ENCODE measurements at places on chromosomes 3 and 15.
A peak's percentile ranks its signal among the peaks of the same experiment; 100 is the strongest.

GRCh38 chr3:23129817-23130216, 73.3 kb upstream of the UBE2E2 start:
- no peak for DNase-seq

- no peak for DNase-seq
Measured at GRCh38 chr3:182837855-182838454, 44.7 kb downstream of the ATP11B start.

DNA sequence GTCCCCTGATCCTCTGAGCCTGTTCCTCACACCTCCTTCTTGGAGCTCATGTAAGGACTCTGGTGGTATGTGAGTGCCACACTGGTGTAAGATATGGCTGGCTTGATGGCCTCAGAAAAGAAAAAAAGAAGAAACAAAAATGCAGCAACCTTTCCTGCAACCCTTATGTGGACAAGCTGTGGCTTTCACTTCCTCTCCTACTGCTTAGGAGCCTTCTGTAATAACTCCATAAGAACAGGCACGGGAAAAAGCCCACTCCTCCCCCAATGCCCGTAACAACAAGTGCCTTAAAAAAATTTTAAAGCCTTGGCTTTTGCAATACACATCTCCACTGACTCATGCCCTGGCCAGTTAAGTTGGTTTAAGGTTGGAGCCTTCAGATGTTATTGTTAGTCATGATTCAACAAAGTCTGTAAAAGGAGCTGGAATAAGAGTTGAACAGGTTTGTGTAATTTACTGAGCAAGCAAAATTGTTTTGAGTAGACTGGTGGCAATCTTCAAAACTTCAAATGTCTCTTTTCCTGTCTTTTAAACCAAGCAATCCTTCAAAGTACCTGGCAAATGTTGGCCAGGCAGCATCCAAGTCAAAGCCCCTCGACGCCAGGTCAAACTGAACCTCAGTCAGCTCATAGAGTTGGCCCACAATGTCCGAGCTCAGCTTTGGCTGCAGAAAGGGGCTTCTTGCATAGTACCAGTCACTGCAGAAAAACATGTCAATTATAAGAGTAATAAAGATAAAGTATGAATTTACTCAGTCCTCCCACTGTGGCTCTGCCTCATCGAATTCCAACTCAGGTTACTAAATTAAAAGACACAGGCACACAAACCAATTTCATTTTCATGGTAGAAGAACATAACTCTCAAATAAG, 22.9 kb downstream of the FYCO1 start:
- no peak for DNase-seq

DNA sequence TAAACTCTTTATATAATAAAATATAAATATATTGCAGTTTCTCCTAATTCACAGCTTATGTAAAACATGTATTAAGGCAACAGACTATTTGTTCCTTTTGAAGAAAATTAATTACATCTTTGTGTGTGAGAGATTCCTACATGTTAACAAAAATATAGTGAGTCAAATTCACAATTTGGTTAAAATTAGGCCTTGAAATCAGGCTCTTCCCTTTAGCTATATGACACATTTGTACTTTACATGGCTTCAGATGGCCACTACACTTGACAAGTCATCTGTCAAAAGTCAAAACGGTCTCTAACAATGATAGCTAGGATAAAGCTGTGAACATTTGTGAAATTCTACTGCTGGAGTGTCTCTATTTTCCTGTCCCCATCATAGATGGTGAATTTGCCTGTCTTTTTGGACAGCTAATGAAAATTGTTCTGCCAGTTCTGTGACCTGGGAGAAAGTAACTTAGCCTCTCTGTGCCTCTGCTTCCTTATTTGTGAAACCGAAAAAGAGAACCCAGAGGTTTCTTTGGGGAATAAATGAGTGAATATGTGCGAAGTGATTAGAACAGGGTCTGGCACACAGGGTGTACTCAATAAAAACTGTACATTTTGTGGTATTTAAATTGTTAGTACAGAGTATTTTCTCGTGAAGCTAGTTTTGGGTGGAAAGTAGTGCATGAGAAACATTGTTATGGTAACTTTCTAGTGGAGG, 23.6 kb downstream of the TM4SF4 start:
- no peak for DNase-seq

DNA sequence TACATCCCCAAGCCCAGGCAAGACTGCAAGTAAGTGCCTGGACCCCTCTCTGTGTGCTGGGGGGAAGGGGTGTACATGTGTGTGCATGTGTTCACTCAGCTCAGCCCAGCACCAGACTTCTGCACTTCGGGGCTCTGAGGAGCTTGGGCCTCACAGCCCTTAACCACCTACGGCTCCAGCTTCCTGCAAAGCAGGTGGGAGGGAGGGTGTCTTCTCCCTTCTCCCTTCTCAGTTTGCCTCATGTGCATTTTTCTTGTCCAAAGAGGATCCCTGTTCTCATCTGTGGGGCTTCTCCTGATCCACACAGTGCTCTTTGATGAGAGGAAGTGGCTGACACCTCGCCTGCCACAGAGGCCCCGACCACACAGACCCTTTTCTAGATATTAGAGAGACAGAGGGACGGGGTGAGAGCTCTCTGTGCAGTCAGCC, 69.3 kb downstream of the MESD start:
- peak; percentile 39 for DNase-seq

DNA sequence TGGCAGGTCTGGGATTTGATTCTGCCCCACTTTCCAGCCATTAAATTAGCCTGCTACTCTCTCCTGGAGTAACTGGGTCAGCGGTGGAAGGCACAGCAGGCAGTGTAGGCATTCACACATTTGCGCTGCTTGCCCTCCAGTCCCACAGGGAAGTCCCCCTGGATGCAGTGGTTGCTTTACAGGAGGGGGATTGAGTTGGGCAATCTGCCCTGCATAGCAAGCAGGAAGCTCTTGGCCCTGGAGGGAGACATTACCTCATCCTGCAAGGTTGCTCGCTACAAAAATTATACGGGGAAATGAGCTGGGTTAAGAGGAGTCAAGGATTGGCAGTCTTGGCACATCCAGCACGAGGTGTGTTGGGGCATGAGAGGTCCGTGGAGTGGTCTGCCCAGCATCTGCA, 14.8 kb downstream of the MCM2 start:
- no peak for DNase-seq

GRCh38 chr15:63156755-63157117, 541 bp downstream of the RPS27L start:
- DNase-seq: peak; percentile 34

- no peak for DNase-seq
Measured at GRCh38 chr3:148763986-148764935, 63.4 kb upstream of the CPB1 start.

DNA sequence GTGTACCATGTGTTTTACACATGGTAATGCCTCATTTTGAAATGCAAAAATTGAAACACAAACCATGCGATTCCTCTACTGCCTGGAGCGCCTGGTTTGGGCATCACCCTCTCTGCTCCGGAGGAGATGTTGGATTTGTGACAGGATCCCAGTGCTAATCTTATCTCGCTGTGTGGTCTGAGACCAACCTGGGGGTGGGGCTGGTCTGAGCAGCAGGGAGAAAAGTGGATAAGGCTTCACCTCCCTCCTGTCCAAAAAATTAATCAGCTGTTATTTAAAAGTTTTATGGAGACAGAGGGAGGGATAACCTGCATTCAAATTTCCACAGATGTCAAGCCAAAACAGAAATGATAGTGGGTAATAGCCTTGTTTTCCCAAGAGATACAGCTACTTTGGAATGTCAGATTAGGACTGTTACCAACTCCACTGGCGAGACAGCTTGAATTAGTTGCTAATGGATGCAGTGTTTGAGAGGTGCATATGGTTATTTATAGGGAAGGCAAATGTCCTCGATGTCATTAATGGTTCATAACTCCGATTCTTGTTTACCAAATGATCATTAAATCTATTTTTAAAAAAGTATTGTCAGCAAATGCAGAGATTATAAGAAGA, 54.0 kb upstream of the SKOR1 start:
- DNase-seq: no peak

DNA sequence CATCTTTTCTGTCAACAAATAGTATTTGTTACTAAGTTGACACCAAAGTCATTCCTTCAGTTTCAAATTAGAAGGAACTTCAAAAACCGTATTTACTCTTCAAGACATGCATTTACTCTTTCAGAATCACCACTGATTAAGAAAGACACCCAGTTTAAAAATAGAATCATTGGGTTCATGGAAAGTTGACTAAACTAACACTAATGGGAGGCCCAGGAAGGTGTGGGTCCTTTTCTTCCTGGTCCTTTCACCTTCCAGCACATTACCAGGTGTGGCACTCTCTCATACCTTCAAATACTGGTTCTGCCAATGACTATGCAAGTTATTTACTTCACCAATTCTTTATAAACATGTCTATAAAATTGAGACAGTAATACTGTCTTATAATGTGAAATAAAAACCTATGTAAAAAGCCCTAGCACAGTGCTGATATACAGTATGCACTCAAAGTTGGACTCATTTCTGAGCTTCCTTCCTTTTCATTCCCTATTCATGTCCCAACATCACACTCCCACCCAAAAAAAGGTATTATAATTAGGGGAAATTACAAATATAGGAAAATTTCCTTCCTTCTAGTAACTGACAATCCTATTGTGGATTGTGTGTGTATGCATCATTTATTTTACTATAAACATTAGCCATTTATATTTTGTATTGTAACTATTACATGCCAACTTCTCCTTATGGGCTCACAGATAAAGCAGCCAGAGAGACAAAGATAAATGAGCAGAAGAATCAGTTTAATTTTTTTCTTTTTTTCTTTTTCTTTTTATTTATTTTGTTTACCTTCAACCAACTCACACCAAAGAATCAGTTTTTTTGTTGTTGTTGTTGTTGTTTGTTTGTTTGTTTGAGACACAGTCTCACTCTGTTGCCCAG, 48.9 kb downstream of the LRRFIP2 start:
- no peak for DNase-seq

- DNase-seq: no peak
Measured at GRCh38 chr15:73932381-73933191, 6.3 kb downstream of the LOXL1 start.

- peak; percentile 19 for DNase-seq
Measured at GRCh38 chr15:76197703-76198455, 113.4 kb downstream of the ETFA start.

- no peak for DNase-seq
Measured at GRCh38 chr15:77830051-77830468, 197.3 kb upstream of the LINGO1 start.

DNA sequence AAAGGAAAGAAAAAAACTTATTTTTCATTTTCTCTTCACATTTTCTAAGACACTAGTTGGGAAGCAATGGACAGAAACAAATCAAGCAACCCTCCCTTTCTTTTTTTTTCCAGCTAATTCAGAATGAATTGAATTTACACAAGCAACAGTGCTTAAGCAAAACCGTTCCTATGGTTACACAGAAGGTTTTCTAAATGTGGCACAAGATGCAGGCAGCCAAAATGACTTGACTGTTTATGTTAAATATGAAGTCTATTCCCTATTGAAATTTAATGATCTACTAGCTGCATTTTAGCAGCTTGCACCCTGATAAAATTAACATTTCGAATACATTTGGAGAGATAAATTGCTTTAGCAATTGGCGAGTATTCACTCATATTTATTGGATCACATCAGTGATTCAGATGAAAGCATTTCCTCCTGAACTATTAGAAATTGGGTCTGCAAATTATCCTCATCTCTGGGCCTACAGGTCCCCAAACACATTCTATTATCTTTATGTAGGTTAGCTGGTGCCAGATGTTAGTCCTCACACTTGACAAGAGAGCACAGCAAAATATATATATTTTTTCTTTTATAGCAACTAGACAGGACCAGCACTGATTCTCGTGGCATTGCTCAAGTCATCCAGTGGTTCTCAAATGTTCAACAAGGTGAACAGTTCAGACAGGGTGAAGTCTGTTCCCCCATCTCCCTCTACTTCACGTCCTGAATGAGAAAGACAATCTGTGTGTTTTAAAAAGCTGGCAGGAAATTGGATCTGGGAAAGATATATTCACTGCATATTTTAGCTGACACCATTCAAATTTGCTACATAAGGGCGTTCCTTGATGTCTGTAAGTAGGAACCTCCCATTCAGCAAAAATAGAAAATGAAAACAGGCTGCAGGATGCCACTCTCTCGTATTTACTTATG, 463.6 kb upstream of the KCNMB2 start:
- DNase-seq: no peak

DNA sequence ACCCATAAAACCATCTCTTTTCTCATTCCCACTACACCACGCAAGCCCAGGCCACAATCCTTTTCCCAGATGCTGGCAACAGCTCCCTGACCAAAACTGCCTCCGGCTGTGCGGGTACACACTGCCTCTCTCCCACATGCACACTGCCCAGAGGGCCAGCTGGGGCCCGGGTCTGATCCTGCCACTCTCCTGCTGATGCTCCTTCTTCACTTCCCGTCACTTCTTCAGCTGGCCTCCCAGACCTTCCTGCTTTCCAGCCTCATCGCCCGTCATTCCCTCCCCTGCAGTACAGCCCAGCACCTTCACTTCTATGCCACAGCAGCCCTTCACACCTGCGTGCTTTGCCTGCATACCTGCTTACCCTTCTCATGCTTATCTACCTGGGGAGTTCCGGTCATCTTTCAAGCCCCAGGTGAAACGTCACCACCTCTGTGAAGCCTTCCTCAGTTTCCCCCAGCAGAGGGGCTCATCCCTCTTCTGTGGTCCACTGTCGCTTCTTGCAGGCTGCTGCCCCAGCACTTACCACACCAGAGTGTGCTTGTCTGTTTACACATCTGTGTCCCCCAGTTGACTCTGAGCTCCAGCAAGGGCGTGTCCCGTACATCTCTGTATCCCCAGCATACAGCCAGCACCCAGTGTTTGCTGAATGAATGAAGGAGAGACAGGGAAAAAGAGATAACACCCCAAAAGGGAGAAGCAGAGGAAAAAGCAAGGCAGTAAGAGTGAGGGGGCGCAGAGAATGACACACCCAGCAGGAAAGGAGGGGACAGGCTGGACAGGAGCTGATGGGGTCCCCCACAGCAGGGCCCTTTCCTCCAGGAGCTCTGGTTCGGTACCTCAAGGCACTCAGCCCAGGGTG, 22.2 kb downstream of the GRAMD2A start:
- no peak for DNase-seq

- no peak for DNase-seq
Measured at GRCh38 chr3:184914628-184915027, 102.7 kb downstream of the VPS8 start.

- peak; percentile 77 for DNase-seq
Measured at GRCh38 chr3:18679238-18679637, 254.1 kb upstream of the SATB1 start.
